ENCODE measurements at places on chromosomes 2 and 18.

GRCh38 chr2:218813771-218814460, 17.7 kb downstream of the PRKAG3 start:
- no peak for DNase-seq

DNA sequence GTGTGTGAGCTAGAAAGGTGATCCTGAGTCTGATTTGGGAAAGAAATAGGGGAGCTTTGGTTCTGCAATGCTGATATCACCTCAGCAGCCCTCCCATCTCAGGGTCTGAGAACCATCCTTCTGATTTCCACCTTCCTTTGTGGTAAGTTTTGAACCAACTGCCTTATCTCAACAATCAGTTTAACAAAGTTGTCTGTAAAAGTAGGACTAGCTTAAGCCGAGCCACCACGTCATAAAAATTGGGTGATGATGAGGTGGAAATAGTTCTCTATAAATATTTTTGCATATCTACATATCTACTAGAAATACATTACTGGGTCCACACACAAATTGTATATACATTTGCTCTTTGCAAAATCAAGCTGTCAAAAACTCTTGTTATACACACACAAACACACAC, 1.1 kb downstream of the SULT1C4 start:
- DNase-seq = no peak

DNA sequence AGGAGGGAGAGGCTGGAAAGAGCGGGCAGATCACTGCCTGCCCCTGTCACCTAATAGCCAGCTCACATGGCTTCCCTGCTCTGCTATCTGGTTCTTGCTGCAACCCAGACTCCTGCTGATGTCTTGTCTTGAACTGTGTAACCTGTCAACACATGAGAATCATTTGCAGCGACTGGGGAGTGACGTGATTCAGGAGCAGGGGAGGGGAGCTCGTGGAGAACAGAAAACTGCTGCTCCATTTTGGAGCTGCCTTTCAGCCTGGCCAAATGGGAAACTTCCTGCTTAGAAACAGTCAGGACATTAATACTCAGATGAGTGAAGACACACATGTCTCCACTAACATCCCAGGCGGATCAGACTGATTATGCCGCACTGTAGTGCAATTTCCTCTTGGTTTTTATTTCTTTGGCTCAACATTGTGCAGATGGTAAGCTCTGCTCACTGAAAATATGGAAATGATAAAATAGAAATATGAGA, 38.1 kb downstream of the RPL37A start:
- no peak for DNase-seq

DNA sequence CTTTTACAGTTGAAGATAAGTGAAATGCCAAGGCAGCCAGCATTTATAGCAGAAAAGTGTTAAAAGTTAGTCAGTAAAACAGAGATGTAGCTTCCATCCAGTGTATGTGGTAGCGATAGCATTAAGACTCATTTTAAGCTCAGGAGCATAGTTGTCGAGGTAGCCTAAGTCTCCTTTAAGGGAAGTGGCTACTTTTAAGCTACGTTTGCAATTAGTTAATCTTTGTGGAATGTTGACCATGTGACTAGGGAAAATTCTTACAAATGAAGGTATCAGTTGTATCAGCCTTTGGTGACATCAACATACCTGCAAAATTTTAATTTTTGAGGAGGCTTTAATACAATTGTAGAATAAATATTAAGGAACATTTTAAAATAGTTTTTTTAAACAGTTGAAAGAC, 61.9 kb downstream of the LHCGR start:
- DNase-seq = no peak

DNA sequence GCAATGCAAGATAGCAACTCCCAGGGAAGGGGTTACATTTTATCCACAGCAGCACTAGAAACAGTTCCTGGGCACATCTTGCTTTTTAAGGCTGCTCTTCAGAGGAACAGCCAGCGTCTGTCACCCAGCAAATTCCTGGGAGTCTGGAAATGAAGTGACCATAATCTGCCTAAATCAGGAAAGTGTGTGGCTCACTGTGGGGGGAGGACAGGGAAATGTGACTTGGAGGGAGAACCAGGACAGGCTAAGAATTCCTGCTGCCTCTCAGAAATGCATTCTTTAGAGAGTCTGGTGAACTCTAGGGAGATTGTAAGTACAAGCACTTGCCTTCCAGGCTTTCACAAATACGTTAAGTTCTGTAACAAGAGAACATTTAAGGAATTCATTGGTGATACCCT, 364.3 kb upstream of the SPHKAP start:
- DNase-seq = no peak

GRCh38 chr2:26473796-26474195, 4.1 kb downstream of the OTOF start:
- DNase-seq = no peak

GRCh38 chr2:150860301-150860700, 372.8 kb upstream of the RND3 start:
- peak; percentile 34 for DNase-seq

DNA sequence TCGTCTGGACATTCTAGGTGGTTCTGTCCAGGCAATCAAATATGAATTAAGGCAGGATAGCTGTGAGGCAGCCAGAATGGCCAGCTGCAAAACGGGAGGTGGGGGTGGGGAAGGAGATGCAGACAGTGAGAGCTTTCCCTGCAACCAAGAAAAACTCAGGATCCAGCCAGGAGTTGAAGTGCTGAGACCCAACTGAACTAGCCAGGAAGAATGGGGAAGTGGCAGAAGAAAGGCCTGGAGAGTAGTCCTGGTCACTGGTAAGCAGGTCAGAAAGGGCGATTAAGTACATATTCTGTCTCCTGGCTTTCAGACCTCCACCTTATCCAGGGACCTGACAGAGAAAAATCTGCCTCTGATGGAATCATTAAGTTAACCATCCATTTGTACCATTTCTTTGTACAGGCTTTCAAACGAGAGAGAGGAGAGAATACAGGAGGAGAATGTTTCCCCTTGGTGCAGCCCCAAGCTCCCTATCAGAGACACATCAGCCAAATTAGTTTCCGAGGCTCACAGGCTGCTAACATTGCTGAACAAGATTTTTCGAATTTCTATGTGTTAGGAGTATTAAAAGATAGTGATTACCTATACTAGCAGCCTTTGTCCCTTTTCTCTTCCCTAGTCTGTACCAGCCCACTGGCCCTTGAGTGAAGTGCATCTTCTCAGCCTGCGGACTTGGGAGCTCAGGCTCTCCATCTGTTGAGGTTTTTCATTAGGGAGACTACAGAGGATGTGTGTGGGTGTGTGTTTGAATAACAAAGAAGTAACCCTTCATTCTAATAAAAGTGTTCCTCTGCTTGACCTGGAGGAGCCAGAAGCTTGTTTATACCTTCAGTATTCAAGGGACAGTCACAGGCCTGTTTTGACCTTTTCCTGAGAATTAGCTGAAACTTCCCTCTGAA, 12.5 kb upstream of the HOXD1 start:
- no peak for DNase-seq

DNA sequence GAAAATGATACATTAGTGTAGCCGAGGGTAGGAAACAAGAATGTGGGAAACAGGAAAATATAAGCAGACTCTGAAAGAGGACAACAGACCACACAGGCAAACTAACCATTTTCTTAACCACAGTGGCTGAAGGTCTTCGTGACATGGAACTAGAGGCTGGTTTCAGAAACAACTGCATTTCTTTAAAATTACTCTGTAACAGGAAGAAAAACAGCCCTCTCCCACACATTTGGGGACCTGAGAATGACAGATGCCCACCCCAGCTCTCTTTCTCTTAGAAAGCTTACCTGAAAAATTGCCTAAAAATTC, 13.8 kb upstream of the SLC25A52 start:
- DNase-seq = no peak

GRCh38 chr18:25010623-25011374, 341.2 kb downstream of the ZNF521 start:
- DNase-seq = no peak

- no peak for DNase-seq
Observed at GRCh38 chr18:33844232-33844631, 266.2 kb downstream of the ASXL3 start.

- no peak for DNase-seq
Observed at GRCh38 chr2:226122041-226122440, 677.6 kb downstream of the IRS1 start.

- no peak for DNase-seq
Observed at GRCh38 chr2:188969236-188969635, 4.9 kb upstream of the COL3A1 start.

- no peak for DNase-seq
Observed at GRCh38 chr2:38533757-38534545, 68.8 kb downstream of the HNRNPLL start.

GRCh38 chr2:62229082-62229605, 33.2 kb downstream of the B3GNT2 start:
- no peak for DNase-seq

- DNase-seq = no peak
Observed at GRCh38 chr2:98471402-98472131, 26.9 kb downstream of the INPP4A start.

Measured in mammary epithelial cell (primary cell).